Suppressor macrophage treated with lipopolysaccharide for 1 hour (primary cell): ENCODE measurements at places on chromosomes 4 and X.

DNA sequence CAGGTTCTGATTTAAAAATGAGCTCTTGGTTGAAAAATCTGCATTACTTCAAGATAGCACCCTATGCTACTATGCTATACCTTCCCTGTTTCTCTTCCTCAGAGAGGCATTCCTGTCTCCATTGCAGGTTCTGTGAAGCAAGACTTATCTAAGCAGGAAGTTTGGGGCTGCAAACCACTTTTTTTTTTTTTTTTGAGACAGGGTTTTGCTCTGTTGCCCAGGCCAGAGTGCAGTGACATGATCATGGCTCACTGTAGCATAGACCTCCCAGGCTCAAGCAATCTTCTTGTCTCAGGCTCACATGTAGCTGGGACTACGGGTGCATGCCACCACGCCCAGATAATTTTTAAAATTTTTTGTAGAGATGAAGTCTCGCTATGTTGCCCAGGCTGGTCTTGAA is 4.0 kb upstream of the CCNG2 start:
- DNase-seq, result no peak

- peak; percentile 7 for DNase-seq
Observed at GRCh38 chr4:25160714-25161592, 704 bp upstream of the SEPSECS start.

GRCh38 chr4:139955600-139955999 is 198.4 kb downstream of the MAML3 start:
- no peak for DNase-seq

DNA sequence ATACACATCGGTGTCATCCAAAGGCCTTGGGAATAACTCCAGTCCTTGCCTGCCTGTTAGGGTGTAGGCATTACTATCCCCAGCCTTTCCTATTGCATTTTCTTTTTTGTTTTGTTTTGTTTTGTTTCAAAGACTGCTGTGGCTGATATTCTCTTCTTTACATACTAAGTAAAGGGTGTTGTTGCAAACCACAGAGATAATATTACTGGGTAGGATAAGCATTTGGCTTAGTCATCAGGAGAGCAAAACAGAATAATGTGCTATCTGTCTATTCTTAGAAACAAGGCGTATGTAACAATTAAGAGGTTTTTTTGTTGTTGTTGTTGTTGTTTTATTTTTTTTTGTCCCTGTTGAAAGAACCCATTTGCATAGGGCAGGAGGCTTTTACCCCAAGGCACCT is 41.8 kb downstream of the UGT2B28 start:
- DNase-seq, result no peak

DNA sequence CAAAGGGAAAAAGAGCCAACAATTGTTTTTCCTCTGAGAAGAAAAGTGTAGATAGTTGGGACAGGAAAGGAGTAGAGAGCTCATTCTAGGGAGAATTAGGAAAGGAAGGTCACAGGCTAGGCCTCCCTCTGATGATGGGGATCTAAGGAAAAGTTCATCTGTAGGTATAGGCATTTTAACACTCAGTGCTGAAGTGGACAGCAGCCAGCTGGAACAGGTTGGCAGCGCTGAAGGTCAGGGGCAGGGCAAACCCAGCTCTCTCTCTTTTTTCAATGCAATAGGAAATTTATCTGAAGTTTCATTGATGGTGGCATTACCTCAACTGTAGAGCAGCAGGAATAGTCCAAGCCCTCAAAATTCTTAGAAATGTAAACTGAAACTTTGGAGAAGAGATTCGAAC is 98.5 kb upstream of the ETNPPL start:
- DNase-seq, result no peak

DNA sequence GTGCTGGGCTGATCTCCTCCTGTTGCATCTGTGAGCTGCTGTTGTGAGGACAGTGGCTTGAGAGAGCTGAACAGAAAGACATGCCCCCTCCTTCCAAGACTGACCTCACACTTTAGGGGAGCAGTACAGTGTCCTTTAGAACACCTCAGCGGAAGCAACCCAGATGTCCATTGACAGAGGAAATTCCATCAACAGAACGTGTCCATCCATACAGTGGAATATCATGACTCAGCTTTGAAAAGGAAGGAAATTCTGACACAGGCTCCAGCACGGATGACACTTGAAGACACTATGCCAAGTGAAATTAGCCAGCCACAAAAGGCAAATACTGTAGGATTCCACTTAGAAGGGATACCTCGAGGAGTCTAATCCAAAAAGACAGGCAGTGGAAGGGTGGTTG is 103.5 kb downstream of the GPR143 start:
- no peak for DNase-seq

- peak; percentile 55 for DNase-seq
Observed at GRCh38 chr4:99847362-99847976, 30.8 kb downstream of the DAPP1 start.

GRCh38 chr4:48081196-48081595 is 52.9 kb downstream of the TXK start:
- no peak for DNase-seq

- DNase-seq, result no peak
Observed at GRCh38 chrX:153925387-153925738, 701 bp downstream of the ARHGAP4 start.

- no peak for DNase-seq
Observed at GRCh38 chr4:37757761-37758160, 68.7 kb upstream of the PGM2 start.

GRCh38 chr4:127335732-127336131 is 297.0 kb upstream of the INTU start:
- DNase-seq, result no peak

- DNase-seq, result no peak
Observed at GRCh38 chr4:95087657-95088455, 330.1 kb downstream of the BMPR1B start.

- no peak for DNase-seq
Observed at GRCh38 chr4:89216866-89217265, 90.7 kb downstream of the GPRIN3 start.

DNA sequence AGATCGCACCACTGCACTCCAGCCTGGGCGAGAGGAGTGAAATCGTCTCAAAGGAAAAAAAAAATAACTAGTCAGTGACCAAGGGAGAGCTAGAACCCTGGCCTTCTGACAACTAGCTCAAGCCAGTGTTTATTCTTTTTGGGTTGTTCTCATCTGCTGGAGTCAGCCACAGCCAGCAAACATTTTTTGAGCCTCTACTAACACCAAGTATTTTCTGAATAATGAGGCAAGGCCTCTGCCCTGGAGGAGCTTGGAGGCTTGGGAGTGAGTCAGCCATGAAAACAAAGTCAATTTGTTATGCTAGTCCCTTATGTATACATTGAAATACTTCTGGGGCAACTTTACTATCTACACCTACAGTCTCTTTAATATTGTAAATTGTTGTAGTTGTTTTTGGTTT is 46.5 kb downstream of the TMA16 start:
- no peak for DNase-seq

- DNase-seq, result no peak
Observed at GRCh38 chr4:4532371-4533154, 9.3 kb downstream of the STX18 start.

- peak; percentile 22 for DNase-seq
Observed at GRCh38 chr4:107996949-107997788, 7.5 kb downstream of the HADH start.

GRCh38 chrX:7280520-7280919 is 132.6 kb upstream of the PUDP start:
- no peak for DNase-seq

DNA sequence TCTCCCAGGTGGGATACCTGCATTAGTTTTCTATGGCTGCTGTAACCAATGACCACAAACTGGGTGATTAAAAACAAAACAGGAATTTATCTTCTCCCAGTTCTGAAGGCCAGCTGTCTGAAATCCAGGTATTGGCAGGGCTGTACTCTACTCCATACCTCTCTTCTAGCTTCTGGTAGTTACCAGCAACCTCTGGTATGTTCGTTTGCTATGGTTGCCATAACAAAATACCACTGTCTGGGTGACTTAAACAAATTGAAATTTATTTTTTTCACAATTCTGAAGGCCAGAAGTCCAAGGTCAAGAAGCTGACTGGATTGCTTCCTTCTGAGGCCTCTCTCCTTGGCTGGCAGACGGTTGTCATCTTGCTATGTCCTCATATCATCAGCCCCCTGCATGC is 642.1 kb upstream of the TENM3 start:
- no peak for DNase-seq

DNA sequence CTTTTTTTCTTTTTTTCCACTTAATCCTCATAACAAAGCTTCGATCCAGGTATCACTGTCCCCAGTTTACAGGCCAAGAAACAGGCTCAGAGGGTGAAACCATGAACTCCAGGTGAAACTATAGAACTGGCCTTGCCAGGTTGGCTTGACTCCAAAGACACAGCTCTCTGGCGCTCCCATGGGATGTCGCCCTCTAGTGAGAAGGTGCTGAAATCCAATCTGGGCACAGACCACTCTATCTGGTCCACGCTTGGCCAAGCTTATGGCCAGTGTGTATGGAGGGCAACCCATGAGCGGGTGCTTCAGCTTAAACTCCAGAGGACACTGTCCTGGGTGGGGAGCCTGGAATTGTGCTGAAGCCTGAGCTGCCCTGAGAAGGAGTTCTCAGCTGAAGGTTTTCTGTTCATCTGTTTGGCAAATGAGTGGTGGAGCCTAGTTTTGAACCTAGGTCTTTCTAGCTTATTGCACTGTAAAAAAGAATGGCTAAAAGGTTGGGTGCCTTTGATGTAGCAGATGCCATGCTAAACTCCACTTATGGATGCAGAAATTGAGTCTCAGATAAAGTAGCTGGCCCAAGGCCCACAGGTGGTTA is 70.5 kb downstream of the SEL1L3 start:
- DNase-seq, result peak; percentile 15

DNA sequence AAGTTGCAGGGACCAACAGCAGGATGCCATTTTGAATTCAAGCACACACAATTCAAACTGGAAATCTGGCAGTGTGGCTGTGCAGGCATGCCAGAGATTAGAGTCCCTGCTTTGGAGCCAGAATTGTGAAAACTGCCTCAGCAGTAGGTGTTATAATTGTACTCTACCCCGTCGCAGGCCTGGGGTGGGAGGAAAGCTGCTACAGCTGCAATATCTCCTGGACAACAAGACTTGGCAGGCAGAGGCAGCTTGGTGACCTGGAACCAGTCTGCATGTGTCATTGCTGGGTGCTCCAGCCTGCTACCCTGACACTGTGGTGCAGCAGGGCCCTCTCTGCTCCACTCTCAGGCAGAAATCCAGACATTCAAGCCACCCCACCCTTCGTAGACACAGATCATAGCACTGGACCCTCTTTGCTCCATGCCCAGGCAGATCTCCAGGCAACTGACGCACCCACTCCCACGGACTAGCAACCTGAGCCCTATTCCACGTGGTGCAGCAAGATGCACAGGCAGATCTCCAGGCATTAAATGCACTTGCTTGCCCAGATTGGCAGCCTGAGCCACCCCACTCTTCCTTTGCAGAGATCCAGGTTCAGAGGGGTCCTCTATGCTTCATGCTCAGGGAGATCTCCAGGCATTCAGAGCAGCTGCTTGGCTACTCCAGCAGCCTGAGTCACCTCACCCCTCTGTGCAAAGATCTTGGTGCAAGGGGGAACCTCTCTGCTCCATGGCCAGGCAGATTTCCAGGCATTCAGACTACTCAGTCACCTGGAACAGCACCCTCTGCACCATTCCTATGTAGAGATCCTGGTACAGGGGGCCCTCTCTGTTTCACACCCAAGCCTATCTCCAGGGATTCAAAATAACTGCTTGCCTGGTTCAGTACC is 140.5 kb downstream of the LRBA start:
- DNase-seq, result no peak

DNA sequence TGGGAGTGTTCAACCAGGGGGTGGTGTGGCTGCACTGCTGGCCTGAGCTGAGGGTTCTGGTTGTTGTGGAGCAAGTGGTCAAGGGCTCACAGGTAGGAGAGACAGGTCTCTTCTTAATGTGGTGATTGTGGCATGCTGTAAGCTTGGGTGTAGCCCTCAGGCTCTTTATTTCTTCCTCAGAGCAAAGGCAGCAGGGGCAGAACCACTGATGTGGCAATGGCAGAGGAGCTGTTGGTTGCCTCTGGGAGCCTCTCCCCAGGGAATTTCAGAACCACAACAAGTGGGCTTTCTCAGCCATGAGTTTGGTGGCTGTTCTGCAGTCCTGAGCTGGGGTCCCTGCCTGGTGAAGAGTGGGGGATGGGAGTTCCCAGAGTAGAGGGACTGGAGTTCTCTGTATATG is 1017.2 kb downstream of the SH3BGRL start:
- no peak for DNase-seq

- DNase-seq, result no peak
Observed at GRCh38 chr4:146814750-146815149, 130.9 kb downstream of the TTC29 start.

DNA sequence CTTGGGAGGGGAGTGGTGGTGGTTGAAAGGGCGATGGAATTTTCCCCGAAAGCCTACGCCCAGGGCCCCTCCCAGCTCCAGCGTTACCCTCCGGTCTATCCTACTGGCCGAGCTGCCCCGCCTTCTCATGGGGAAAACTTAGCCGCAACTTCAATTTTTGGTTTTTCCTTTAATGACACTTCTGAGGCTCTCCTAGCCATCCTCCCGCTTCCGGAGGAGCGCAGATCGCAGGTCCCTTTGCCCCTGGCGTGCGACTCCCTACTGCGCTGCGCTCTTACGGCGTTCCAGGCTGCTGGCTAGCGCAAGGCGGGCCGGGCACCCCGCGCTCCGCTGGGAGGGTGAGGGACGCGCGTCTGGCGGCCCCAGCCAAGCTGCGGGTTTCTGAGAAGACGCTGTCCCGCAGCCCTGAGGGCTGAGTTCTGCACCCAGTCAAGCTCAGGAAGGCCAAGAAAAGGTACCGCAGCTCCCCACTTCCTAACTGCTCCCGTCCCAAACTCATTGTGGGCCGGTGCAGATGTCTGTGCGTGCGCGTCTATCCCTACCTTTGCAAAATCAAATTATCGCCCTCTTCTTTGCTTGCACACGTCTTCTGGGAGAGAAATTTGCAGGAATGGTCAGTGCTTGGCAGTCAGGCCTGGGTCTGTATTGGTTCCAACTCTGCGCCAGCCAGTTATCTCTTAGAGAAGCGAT is 533 bp downstream of the IL15 start:
- DNase-seq, result peak; percentile 78

- no peak for DNase-seq
Observed at GRCh38 chr4:98643755-98644154, 14.7 kb downstream of the TSPAN5 start.

- no peak for DNase-seq
Observed at GRCh38 chrX:44913656-44914531, 40.9 kb downstream of the KDM6A start.

- DNase-seq, result peak; percentile 74
Observed at GRCh38 chrX:155819966-155820491, 61.1 kb upstream of the VAMP7 start.
